ENCODE measurements at places on chromosomes 6 and 20. TPM values are rescaled to one million over a fixed set of nuclear protein-coding genes. Genes with fewer than 3 reads are reported as not detected.

FAM209B gene
- polyA plus RNA-seq: 0.20 TPM

- DNase-seq: no peak
Measured at GRCh38 chr6:63690221-63690620, 54.6 kb downstream of the PHF3 start.

GRCh38 chr6:85747093-85747492 lies 104.4 kb upstream of the SYNCRIP start:
- no peak for DNase-seq

- no peak for DNase-seq
Measured at GRCh38 chr20:16528078-16528477, 45.2 kb downstream of the KIF16B start.

SLC44A4 gene
- polyA plus RNA-seq: not detected

PPP1R3D gene
- polyA plus RNA-seq: 0.20 TPM

DNA sequence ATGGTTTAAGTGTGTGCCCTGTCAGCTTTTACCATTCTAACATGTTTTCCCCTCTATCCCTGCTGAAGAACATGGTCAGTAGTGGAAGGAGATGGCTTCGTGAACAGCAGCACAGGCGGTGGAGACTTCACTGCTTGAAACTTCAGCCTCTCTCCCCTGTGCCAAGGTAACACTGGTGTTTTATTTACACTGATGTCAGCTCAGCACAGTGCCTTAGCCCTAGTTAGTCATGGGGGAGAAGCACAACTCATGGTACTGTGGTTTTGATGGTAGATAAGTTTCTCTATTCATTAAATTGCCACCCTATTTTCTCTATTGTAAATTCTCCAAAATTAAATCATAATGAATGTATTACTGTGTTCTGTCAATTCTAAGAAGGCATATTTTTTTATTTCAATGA lies 56.6 kb downstream of the MTHFD1L start:
- no peak for DNase-seq

PPP1R14C gene
- polyA plus RNA-seq: 0.42 TPM

DNA sequence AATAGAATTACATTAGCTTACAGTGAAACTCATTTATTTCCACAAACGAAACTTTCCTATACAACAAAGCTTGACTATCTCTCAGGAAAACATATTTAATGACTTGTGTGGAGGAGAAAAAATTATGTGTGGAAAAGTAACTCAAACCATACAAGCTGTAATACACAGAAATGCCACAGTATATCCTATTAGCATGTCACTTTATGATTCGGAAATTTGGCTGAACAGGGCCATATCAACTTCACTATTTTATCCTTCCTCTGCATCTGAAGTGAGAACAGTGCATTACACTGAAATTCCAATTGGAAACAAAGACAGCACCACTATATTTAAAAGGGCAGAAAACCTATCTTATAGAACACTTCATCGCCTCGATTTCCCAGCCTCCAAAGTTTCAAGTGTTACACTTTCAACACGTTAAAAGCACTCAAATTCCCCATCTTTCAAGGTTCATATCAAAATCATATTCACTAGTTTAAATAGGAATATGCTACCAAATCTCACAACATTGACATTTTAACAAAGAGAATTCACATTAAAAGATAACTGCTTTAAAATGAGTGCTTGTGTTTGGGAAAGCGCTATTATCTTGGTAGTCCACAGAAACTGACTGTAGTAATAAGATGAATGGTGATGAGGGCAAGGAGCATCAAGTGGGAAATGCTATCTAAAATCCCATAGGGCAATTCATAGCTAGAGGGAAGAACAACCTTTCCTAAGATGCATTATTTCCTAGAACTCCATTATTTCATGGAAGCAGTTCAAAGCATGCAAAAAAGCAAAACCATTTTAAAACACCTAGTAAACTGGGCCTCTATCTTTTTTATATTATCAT lies 1.8 kb downstream of the REV3L start:
- DNase-seq: no peak

FAM83B gene
- not detected for polyA plus RNA-seq

GRCh38 chr6:14612016-14612980 lies 494.7 kb downstream of the CD83 start:
- DNase-seq: no peak

DNA sequence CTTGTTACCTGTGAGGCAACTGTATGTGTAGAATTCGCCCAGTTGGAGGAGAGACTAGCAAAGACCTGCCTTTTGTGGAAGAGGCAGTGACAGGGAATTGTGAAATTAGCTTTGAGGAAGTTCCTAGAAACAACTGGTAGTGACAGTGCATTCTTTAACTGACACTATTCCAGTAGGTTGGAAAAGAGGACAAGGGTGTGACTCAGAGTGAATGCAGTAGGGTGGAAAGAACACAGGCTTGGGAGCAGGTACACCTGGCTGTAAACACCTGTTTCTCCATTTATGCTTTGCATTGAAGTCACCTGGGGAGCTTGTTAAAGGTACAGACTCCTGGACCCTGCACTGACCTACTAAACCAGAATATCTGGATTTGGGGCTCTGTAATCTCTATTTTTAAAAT lies 295.7 kb downstream of the PHACTR1 start:
- DNase-seq: no peak

DNA sequence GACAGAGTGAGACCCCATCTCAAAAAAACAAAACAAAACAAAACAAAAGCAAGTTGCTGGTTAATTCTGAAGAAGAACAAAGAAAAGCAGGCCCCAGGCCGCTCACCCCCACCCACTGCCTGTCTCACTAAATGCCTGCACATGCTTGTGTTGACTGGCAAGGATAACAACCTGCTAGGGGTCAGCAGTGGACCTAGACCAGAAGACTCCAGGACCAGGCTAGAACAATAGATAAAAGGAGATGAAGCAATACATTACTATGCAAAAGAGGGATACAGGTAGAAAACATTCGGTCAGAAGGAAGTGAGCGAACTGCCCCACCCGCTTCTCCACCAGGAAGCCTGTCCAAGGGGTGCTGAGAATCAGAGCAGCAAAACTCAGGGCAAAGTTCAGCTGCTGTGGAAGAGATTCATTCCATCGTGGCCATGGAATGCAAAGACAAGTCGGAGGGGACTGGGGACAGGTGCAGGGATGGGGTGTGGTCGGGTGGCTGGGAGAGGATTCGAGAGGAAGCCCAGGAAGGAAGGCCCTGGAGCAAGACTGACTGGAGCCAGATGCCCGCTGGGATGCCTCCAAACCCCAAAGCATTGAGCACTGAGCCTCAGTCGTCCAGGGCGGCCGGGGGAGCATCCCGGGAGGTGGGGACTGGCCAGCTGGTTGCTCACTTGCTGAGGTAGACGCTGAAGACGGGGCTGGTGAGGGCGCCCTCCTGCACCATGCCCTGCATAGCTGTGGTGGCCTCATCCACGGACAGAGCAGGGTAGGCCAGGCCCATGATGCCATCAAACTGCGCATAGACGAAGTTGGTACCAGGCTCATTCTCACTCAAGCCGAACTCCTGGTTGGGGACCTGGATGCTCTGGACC lies 5.3 kb downstream of the PGC start:
- DNase-seq: no peak

TGM3 gene
- not detected for polyA plus RNA-seq

GRCh38 chr6:107345393-107345792 lies 114.0 kb downstream of the PDSS2 start:
- DNase-seq: no peak

CLDN20 gene
- not detected for polyA plus RNA-seq

DNA sequence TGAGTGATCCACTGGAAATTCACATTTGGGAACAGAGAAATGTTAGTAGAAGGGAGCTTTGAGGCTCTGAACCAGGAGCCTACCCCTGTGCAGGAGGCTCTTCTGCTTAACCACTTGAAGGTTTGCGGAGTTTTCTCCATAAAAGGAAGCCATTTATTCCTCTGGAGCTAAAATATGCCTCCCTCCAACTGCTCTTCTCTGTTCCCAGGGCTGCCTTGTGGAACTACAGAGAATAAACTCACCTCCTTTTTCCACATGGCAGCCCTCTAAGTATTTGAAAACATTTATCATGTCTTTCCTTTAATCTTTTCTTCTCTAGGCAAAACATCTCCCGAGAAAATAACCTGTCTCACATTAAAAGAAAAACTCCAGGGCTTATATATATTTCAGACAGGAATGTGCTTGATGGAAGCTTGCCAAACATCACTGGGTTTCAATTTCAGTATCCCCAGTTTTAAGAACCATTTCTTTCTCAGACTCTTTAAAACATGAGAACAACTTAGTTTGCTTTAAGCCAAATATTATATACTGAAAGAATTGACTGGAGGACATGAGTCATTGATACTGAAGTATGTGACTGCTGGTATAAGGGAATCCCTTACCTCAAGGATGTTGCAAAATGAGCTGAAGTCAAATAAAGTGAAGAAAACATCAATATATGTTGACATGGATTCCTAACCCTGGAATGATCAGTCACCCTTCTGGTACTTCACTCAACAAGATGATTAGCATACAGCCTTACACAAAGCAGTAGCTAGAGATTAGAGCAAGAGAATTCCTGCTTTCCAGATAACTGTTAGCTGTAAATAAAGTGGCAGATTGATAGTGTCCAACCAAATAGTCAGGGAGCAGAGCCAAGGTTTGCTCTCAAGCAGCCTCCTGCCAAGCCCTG lies 74.0 kb downstream of the ZBTB2 start:
- no peak for DNase-seq

DNA sequence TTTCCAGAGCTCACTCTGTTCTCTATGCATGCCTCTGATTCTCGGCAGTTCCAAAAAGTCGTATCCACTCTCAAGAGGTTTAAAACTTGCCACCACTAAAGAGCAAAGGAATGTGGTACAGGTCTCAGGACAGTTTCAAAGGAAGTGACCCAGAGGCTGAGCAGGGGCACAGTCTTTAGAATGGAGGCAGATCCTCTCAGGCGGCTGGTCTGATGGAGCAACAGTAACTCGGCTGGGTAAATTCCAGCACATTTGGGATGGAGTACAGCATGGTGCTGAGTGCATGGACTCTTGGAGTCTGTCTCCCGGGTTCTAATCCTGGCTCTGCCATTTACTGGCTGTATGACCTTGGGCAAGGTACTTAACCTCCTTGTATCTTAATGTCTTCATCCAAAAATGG lies 88.1 kb upstream of the BACH2 start:
- no peak for DNase-seq

DEFB126 gene
- not detected for polyA plus RNA-seq

DNA sequence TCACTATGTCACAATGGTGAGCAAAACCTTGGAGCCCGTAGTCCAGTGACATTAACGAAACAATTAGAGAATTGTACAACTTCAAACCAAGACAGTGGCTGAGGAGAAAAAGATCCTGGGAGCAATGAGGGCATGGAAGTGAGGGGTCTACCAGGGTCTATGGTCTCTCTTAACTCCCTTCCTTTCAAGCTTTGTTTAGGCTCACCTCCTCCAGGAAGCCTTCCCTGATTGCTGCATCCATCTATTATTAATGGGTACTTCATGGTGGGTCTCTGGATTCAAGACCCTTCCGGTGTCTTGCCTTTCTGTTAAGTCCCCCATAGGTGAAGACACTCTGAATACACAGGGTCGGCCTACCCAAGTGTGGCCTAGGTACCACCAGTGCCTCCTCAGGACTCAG lies 38.1 kb upstream of the MLN start:
- DNase-seq: no peak

GPR6 gene
- not detected for polyA plus RNA-seq

GRCh38 chr6:137873273-137873762 lies 6.3 kb downstream of the TNFAIP3 start:
- DNase-seq: peak; percentile 95

RSPO4 gene
- polyA plus RNA-seq: not detected

Data from GM12878 (cell line).